Activated T-cell treated with anti-CD3 and anti-CD28 coated beads, Interleukin-2, amount 50 U/mL, for 1 hour (primary cell): ENCODE measurements at places on chromosomes 4 and X.

DNA sequence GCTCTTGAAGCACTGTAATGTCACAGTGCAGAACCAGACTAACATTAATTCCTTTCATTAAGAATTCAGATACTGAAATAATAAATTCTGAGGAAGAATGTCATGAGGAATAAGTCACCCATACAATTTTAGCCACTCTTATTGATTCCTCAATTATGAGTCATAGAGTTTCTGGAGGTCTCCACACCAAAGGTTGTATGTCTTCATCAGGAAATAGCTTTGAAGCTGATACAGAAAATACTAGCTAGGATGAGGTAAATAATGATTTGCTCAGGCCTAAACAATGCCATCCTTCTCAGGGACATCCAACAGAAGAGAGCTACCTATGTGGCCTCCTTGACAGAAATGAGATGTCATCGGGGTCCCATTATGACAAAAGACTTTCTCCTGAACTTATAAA lies 238.8 kb downstream of the OR13H1 start:
- no peak for DNase-seq

- no peak for DNase-seq
These were observed 683.8 kb upstream of the PABPC4L start for GRCh38 chr4:134885436-134885835.

DNA sequence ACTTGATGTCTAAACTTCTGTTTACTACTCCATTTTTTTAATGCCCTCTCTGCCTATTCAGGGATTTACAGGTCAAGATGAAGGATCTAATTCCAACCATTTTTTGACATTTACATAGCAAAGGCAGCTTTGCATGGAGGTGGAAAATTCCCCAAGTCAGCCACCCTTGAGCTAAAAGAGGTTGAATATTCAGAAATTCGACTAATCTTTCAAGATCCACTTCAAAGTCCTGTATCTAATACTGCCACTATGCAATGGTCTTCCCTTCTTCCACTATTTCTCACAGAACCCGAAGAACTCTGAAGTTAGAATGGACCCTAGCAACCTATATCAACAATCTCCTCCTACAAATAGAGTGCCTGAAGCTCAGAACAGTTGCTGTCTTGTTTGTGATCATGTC lies 21.6 kb downstream of the CFAP97 start:
- no peak for DNase-seq

DNA sequence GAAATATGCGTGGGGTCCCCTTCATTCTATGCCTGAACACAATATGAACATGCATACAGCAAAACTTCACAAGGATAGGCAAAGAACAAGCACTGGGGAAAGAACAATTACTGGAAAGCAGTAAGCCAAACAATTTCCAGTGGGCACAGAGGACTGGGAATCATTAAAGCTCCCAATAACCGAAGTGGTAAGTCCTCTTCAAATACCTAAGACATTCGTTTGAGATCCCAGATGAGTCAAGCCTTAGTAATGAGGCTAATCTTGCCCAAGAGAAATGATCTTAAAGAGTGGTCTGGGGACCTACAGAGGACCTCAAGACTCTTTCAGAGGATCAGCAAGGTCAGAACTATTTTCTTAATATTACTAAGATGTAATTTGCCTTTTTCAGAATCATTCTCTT lies 28.6 kb downstream of the ANAPC10 start:
- DNase-seq: no peak
